ENCODE measurements at places on chromosomes 1 and 21.

DNA sequence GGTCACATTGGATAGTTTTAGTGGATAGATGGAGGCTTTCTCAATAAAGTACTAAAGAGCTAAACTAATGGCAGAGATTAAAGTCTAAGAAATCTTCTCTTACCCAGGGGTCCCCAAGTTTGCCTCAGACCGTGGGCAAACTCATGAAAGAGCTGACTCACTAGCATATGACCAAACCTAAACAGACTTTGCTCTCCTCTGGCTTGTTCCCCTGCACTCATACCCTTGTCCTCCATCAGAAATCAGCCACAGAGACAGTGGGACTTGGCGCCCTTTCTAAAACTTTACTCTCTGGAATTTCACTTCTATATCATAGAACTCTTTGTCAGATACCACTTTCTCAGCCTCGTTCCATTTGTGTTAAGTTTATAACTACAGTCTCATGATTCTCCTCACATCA, 17.0 kb upstream of the HSD3B2 start:
- no peak for DNase-seq

DNA sequence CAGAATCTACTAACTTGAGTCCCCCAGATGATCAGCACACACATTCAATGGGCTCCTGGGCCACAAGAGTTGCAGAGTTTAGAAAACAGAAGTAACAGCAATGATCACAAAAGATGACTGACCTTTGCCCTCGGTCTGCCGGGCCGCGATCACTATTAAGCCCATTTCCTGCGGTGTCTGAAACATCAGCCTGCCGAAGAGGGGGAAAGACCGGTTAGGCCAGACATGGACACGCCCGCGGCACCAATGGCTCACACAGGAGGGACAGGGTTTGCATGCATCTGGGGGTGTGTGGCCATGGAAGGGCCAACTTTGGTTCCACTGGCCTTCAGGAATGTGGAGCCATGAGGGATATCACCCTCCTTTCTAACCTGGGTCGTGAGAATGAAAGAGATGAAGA, 68.2 kb downstream of the SIM2 start:
- no peak for DNase-seq

DNA sequence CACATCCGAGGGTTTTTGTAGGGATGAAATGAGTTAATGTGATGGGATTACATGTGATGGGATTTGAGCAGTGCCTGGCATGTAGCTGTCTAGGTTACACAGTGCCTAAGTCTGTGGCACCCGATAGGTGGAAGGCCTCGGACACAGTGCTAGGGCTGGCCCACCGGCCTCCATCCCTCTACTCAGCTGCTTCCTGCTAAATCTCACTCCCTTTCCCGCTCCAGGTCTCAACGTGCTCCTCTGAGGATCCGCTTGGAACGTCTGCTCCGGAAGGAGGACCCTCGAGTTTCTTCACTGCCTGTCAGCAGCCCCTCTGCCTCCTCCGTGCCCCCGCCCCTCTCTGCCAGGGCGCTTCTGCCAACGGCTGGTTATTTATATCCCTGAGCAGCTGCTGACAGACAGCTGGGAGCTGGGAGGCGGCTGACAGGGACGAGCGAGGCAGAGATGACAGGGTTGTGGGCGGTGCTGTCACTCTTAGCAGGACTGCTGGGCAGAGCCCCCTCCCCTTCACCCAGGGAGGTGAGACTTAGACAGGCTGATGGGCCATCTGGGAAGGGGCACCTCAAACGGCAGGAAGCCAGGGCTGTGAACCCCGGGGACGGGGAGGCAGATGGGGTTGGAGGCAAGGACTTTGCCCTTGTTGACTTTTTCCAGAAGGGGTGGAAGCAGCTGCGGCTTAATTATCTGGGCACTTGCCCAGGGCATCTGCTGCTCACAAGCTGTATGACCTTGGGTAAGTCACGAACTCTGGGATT, 26.6 kb upstream of the LRRN2 start:
- DNase-seq: no peak

GRCh38 chr1:228848406-228848805, 113.1 kb downstream of the RHOU start:
- no peak for DNase-seq

DNA sequence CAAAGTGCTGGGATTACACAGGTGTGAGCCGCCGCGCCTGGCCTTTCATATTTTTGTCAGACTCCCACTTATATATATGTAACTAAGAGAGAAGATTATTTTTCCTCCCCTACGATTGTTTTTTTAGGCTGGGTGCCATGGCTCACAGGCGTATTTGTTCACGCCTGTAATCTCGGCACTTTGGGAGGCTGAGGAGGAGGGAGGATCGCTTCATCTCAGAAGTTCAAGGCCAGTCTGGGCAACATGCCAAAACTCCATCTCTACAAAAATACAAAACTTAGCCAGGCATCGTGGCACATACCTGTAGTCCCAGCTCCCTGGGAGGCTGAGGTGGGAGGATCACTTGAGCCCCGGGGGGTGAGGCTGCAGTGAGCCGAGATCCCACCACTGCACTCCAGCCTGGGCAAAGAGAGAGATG, 23.9 kb upstream of the ITLN2 start:
- no peak for DNase-seq

- no peak for DNase-seq
Observed at GRCh38 chr1:12692967-12693782, 22.7 kb upstream of the AADACL3 start.

DNA sequence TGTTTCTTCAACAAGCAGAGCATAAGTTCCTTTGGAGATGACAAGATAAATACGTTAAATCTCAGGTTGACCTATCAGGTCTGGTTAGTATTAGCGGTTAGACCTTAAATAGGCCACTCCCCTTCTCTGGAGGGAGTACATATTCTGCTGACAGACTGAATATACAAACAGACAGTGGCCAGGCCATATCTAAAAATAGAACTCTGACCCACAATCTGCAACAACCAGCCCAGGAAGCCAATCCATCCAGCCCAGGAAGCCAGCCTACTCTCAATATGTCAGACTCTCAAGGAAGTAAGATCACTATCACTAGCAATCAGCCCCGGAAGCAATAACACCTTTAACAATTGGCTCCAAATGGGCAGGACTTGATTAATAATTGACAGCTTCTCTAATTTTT, 6.7 kb downstream of the IL20 start:
- no peak for DNase-seq

DNA sequence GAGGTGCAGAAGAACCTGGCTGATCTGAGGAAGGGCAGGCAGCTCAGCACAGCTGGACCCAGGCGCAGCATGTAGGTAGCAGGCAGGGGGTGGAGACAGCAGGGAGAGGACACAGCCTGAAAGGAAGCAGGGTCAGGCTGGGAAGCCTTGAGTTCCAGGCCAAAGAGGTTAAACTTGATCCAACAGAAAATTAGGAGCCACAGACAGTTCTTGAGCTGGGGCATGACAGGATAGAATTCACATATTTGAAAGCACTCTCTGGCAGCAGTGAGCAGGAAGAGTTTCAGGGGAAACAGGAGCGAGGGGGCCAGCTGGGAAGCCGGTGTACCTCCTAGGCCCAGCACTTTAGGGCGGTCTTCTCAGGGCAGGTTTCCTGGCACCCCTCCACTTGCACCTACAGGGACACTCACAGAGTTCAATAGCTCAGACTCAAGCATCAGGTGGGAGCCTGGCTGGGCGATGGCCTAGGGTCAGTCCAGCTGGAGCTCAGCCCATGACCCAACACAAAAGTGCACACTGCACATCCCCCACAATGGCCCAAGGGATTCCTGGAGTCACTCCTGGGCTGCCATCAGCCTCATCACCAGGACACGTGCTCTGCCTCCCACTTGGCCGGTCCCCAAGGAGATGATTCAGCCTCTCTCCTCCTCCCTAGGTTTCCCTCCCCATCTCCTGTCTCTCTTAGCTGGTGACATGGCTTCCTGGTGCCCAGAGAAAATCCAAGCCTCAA, 22.7 kb downstream of the MATN1 start:
- no peak for DNase-seq

- no peak for DNase-seq
Observed at GRCh38 chr1:228379666-228380065, 27.0 kb downstream of the TRIM11 start.

DNA sequence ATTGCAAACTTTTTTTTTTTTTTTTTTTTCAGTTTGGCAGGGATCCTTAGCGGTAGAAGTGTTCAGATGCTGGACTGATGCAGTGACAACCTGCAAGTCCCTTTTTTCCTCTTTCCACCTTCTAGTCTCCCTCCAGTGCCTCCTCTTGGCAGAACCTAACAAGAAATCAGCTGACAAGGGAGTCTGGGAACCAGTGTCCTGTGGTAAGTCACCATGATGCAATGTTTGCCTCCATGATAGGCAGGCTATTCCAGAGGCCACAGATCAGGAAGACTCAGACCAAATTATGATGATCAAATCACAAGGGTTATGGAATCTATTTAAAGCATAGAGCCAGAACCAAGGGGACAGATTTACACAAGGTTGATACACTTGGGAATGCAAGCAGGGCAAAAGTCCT, 3.0 kb upstream of the CD34 start:
- DNase-seq: no peak

DNA sequence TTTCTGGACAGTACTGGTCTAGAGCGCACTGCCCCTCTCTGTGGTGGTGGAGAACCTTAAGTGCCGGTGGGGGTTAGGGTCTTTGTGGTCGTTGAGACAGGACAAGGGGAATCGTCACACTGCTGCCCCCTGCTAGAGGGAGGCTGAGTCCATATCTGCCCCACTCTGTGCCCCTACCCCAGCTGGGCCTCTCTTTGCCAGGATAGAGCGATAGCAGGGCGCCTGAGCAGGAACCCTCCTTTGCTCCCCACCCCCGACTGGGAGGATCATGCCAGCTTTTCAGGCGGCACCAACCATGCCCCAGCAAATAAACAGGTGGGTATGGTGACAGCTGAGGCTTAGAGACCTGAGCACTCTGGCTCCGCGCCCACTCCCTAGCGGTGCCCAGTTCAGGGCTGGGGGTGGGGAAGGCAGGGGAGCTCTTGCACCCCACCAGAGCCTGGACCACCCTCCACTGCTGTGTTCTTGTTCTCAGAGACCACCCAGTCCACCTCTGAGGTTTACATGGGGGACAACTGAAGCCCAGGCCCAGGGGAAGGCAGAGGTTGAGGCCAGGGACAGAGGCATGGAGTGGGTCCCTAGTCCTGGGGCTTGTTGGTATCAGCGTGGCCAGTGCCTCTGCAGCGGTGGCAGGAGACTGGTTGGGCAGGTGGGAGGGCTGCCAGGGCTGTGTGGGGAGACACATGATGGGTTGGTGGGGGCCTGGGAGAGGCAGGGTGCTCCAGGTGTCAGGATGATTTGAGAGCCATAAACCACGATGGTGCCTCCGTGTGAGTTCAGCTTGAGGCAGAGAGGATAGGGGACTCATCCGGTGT, 1.6 kb downstream of the PADI2 start:
- no peak for DNase-seq

DNA sequence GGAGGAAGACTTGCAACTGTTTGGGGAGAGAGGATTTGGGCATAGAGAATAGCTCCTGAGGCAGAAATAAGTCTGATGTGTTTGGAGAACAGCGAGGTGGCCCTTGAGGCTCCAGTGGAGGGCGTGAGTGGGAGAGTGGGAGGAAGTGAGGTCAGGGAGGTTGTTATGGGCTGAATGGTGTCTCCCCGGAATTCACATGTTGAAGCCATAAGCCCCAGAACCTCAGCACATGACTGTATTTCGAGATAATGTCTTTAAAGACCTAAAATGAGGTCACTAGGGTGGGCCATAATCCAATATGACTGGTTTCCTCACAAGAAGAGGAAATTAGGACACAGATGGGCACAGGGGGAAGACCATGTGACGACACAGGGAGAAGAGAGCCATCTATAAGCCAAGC, 17.9 kb upstream of the APP start:
- no peak for DNase-seq

DNA sequence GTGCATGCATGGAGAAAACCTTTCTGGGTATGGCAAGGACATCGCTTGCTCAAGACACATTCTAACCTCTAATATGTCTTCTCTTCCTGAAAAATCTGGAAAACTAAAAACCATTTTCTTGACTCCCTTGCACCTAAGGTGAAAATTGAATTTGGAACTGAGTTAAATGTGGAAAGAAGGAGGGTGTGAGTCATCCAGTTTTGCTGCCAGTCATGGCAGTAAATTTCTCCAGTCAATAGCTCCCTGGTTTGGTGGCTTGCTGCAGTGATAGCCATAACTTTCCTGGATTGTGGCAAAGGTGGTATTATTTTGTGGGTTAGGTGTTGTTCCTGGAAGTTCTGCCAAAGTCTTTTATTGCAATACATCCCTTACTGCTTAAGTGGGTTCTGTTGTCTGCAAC, 2.5 kb downstream of the ZCCHC17 start:
- no peak for DNase-seq

DNA sequence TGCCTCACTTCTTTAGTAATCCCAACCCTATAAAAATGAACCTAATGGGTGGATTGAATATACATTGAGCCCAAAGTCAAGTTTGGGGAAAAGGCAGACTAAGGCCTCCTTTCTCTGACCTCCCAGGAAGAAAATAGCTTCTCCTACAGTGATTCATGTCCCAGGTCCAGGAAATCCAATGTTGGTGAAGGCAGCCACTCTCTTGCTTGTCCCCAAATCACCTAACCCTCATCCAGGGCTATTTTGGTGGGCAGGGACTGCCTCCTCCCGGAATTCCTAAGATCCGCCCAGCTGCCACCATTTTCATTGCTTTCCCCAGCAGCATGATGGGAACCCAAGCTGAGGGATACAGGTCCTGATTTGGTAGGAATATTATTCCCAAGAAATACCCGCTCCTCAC, 8.4 kb downstream of the MYOG start:
- DNase-seq: no peak

DNA sequence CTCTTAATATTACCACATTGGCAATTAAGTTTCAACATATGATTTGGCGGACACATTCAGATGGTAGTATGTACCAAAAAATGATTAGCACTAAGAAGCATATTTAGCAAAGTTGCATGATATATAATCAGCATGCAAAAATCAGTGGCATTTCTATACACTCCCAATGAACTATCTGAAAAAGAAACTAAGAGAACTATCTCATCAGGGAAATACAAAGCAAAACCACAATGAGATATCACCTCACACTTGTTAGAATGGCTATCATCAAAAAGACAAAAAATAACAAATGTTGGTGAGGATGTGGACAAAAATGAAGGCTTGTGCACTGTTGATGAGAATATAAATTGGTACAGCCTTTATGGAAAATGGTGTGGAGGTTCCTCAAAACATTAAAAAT, 31.4 kb upstream of the DENND1B start:
- DNase-seq: no peak

- no peak for DNase-seq
Observed at GRCh38 chr21:41361786-41362604, at the start of gene MX2. Gene MX2, plus strand, starts transcription at chr21:41362027. Its CDS starts 14,880 bp downstream, at chr21:41376907.

DNA sequence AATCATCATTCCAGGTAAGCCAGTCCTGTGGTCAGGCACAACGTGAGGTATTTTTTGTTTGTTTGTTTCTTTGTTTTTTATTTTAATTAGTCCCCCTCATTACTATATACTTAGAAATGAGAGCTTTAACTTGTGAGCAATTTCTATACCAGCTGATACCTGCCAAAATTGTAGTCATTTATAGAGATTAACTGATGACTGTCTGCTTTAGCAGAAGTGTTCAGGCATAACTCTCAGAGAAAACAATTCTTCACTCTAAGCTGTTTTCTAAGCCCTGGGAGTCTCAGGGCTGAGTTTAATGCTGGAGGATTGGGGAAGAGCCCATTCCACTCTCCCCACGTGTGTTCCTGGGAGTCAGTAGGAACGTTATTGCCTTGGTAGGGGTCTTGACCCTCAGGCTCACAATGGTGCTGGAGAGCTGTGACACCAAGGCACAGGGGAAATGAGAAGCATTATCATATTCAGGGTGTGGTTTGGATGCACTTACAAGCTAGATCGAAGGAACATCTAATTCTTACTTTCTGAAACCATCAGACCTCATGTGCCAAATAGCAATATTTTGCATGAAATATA, 168.2 kb downstream of the CLIC6 start:
- no peak for DNase-seq

- DNase-seq: no peak
Observed at GRCh38 chr21:35768187-35768586, 292.1 kb downstream of the SETD4 start.

GRCh38 chr1:223738465-223739365, 26.4 kb downstream of the CAPN2 start:
- no peak for DNase-seq
